KBM-7 (cell line): ENCODE measurements at places on chromosomes 7 and 10.

DNA sequence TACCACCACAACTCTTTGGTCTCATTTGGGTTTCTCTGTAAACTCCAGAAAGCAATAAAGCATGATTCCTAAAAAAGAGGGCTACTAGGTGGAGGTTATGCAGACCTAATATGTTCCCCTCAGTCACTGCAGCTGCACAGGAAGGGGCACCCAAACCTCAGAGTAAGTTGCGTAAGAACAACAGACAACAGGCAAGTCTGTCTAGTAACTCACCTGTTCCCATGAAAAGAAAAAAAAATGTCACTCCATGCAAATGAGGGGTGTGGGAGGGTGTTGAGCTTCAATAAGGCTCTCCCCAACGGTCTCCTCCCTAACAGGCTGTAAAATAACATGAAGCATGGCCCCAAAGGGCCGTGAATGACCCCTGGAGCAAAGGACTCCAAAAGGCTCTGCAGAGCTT is 461.4 kb downstream of the KCNMA1 start:
- DNase-seq = no peak

GRCh38 chr7:80218723-80219122 is 84.1 kb downstream of the GNAI1 start:
- DNase-seq = no peak

DNA sequence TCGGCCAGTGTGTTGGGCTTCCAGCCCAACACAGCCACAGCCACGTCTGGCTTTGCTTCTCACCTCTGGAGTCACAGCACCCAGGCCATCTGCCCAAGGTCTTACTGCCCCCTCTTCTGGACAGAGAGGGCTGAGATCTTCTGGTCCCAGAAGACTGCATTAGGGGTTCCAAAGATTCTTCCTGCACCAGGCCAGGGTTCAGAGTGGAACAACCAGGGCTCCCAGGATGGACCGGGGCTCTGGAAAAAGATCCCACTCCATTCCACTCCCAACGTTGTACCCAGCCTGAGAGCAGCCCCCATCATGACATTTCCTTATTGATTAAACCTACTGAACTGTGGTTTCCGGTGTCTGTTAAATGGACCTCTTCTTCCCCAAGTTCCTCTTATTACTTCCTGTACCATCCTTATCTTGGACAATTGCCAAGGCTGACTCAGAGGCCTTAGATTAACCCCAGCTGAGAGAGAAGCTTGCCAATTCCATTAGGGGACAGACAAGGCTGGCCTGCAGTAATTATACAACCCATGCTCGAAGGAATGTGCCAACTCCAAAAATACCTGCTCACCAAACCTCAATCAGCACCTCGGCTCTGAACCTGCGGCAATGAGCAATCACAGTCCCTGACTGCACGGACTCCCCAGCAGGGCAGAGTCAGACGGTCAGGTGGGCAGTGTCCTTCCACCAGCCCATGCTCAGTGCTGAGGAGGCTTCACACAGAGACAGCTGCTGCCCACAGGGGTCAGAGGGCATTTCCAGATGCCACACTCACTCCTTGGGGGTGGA is 47.9 kb upstream of the NPFFR1 start:
- DNase-seq = peak; percentile 93

DNA sequence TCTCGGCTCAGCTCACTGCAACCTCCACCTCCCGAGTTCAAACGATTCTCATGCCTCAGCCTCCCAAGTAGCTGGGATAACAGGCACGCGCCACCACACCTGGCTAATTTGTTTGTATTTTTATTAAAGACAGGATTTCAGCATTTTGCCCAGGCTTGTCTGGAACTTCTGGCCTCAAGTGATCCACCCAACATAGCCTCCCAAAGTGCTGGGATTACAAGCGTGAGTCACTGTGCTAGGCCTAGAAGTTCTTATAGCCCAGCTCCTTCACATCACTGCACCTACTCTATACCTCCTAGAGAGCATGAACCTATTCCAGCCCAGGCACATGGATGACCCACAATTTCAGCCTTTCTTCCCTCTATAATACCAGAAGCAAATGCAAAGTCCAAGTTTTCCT is 1.3 kb upstream of the BLOC1S2 start:
- no peak for DNase-seq

DNA sequence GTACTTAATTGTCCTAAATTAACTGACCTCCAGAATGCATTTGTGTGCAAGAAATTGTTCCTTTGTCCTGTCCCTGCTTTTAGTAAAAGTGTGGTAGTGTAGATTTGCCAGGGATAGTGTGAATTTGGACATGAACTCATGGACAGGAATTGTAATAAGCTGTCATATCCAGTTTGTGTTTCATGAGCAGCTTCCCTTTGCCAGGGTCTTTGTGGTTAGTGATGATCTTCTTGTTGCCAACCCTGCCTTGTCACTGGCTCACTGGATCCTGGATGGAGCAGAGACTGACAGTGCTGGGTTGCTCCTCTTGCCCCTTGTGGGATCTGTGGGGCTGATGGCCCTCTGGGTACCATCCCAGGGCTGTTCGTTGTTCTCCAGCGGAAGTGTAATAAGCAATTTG is 110.1 kb downstream of the CCNY start:
- DNase-seq = no peak

DNA sequence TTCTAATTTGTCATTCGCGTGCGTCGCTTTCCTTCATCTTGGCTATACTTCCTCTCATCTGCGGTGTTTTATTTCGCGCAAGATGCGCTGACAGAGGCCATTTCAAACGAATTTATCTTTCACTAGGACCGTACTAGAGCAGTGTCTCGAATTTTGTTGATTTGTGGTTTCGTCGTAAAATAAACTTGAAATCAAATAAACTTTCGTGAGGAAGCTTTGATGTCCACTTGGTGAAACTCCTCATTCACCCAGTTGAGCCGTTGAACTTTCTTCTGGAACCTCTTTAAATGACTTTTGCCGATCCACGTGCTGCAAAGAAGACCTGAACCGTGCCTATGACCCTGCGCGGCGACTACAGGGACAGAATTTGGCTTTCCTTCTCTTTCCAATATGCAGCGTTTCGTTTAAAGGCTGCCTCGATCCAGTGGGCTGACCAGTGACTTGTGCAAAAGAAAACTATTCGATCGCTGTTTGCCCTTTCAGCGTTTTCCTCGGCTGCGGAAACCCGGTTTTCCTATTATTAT is 163.9 kb upstream of the PPP1R3A start:
- no peak for DNase-seq

GRCh38 chr10:130261306-130261705 is 125.1 kb downstream of the GLRX3 start:
- no peak for DNase-seq

- no peak for DNase-seq
Measured at GRCh38 chr7:133118261-133118660, 36.4 kb upstream of the CHCHD3 start.

GRCh38 chr10:114167985-114168384 is 6.0 kb downstream of the CCDC186 start:
- DNase-seq = no peak

DNA sequence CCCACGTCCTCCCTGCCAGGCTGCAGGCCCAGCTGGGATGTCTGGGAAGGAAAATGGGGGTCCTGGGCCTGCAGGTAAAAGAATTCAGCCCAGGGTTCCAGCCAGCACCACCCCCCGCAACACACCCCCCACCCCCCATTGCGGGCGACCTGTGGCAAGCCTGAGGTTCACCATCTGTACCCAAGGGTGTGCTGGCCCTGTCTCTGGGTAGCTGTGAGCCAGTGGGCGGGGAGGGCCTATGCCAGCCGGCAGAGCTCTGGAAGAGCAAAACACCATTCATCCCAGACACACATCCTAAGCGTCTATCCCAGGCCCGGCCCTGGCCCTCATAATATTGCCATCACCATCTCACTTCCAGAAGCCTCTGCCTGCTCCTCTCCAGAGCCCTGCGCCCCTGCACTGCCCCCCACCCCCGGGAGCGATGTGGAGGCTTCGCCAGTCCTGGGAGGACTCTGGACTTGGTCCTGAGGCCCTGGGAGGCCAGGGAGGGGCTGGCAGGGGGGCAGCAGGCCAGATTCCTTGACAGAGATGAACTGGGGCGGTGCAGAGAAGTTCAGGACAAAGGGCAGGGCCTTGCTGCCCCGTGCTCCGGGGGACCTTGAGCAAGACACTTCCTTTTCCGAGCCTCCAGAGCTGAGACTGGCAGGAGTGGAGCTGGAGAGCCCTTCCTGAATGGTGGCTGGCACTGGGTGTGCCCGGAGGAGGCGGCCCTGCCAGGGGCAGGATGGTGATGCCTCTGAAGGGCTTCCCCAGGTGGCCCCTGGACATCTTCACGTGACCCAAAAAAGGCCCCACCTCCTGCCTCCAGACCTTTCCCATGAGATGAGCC is 8.7 kb upstream of the TTYH3 start:
- no peak for DNase-seq
